Occipital lobe (tissue), 3 donors: ENCODE measurements at places on chromosomes 4 and X.
A peak's percentile ranks its signal among the peaks of the same experiment; 100 is the strongest.

- no peak for DNase-seq
These were observed 796.6 kb upstream of the POU3F4 start for GRCh38 chrX:82711457-82711856.

GRCh38 chr4:36313301-36313700, 31.9 kb downstream of the DTHD1 start:
- DNase-seq = no peak

- DNase-seq = no peak
These were observed 192.4 kb upstream of the AR start for GRCh38 chrX:67351411-67351810.

DNA sequence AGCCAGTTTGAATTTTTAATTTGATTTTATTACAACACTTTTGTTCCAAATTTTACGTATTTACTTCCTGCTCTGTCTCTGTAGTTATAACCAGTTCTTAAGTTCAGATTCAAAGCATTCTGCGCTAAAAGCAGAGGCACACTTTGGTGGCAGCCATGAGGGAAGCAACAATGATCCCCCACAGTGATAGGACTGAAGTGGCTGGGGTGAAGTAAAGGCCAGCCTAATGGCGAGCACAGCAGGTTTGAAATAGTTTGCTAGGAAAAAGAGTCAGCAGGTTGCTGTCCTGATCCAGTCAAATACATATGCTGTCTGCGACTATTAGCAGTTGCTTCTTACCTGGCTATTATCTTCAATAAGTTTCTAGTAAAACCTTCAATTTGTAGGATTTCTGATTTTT, 176.3 kb downstream of the RPA4 start:
- DNase-seq = no peak

DNA sequence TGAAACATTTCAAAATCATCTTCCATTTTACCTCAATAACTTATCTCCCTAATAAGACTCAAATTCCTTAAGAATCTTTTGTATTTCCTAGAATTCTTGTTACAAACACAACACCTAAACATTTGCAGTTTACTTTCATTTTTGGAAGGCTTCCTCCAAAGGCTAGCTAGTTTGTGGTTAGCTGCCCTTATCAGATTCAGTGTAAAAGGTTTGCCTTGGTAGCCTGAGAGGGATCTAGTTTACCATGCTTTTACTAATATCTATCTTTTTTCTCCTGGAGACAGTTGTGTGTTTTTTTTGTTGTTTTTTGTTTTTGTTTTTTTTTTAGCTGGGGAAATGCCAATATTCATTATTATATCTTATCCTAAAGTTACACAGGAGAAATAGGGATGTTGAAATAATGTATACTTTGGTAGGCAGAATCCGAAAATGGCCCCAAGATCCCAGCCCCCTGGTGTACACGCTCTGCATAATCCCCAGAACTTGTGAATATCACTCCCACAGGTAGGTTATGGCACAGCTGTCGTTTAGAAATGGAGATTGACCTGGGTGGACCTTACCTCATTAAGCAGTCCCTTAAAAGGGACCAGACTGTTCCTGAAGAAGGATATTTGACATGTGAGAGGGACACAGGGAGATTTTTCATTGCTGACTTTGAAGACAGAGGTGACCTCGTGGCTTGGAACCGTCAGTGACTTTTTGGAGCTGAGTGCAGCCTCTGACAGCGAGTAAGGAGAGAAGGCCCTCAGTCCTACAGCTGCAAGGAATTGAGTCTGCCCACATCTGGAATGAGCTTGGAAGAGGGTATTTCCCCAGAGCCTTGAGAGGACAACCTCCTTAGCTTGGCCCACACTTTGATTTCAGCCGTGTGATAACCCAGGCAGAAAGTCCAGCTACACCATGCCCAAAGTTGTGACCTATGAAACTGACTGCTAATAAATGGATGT, 33.4 kb downstream of the SEPTIN11 start:
- no peak for DNase-seq

GRCh38 chrX:33285550-33285949, 74.2 kb upstream of the DMD start:
- no peak for DNase-seq

GRCh38 chr4:182880387-182881356, 36.5 kb downstream of the DCTD start:
- DNase-seq = peak; percentile 10

DNA sequence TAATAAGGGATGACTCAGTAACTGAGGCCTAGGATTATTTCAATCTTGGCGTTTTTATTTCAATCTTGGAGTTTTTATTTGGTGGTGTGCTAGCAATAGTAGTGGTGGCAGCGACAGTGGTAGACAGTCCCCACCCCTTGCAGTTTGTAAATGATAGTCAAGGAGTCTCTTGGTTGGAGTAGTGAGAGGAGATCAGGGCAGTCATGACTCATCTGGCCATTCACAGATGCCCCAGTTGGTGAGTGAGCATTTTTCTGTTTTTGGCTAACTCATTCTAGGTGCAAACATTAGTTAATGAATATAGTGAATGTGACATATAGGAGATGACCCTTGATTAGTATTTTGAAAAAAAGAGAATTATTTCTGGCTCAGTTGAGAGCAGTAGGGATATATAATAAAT, 93.5 kb upstream of the ADAD1 start:
- no peak for DNase-seq

DNA sequence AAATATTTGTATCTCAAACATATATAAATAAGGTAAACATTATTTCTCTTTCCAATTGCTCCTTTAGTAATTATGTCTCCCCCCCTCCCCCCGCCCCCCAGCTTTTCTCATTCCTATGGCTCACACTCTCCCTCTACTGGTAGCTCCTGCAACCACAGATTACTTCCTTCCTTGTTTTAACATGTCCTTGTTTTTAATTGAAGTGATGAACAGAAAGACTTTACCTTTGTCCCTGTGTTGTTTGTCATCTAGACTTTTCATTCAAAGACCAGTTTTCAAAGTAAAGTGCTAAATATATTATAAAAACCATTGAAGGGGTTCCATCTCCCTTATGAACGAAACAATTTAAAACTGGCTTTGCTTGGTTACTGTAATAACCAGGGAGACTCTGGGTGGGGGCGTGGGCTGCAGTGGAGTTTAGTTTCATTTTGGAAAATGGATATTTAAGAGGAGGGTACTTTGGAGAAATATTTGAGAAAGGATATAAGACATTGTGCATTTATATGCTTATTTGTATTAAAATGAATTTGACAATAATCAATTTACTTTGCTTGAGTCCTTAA, 352.9 kb downstream of the RAPGEF2 start:
- DNase-seq = no peak

DNA sequence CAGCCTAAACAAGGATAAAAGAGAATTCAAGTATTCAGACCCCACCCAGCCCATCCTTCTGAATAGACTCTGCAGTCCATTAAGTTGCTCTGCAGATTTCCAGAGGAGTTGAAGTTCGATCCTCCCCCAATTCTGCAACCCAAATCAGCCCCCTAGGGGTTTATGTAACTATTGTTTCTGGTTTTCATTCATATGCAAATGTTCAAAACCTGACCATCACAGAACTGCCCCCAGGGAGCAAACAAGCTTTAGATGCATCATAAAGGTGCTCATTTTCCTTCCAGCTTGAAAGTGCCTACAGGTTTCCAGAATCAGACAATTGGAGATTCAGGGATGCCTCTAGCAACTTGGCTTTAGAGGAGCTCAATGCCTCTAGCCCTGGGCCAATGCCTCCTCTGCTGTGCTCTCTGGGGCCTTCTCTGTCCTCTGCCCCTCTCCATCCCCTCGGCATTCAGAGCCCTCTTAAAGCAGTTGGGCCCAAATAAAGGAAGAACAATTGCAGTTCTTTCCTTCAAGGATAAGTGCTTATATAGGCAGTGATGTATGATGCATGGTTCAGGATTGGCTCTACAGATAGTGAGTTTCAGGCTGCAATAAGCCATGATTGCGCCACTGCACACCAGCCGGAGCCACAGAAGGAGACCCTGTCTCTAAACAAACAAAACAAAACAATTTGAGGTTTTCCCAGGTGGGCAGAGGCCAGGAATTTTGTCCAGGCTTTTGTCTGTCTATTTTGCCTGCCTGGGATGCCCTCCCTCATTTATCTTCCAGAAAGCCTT, 23.5 kb upstream of the SPINK2 start:
- DNase-seq = no peak

GRCh38 chr4:120008957-120009356, 57.7 kb downstream of the MAD2L1 start:
- no peak for DNase-seq

DNA sequence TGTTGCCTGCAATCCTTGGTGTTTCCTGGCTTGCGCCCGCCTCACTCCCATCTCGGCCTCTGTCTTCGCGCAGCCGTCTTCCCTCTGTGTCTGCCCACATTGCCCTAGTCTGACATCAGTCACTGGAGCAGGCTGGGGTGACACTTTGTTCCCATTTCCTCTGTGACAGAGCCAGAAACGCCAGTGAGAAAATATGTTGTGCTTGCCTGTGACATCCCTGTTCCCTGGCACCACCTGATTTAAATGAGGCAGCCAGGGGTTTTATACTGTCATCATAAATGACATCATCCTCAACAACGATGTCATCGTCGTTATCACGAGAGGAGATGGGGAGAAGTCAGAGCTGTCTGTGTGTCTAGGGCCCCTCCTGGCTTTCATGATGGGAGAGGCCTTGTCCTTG, 29.1 kb downstream of the ZNF185 start:
- no peak for DNase-seq

DNA sequence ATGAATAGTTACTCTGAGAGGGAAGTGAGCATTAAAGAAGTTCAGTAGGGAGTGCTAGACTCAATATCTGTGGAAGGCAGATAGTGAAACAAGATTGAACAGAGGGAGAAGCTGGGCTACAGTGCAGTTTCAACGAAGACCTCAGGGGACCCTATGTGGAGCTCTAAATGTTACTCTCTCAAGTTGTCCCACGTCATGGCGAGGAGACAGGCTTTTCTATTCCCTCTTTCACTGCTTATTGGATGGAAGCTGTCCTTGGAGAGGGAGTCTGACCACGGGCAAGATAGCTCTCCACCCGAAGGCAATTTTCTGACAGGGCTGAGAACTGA, 42.3 kb upstream of the CCSER1 start:
- no peak for DNase-seq

DNA sequence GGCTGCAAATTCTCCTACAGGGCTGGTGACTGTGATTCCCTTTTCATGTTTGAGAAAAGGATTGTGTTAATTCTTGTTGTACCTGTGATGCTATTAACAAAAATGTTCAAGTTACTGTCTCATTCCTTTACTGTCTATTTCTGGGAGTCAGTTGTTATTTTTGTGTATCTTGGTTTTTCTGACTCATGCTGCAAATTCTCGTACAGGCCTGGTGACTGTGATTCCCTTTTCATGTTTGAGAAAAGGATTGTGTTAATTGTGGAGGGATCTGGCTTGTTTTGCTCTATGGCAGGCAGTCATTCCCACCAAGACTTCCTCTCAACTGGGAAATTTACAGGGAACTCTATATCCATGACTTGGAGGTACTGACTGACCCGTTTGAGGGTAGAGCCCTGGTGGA, 693.4 kb upstream of the INTU start:
- no peak for DNase-seq

DNA sequence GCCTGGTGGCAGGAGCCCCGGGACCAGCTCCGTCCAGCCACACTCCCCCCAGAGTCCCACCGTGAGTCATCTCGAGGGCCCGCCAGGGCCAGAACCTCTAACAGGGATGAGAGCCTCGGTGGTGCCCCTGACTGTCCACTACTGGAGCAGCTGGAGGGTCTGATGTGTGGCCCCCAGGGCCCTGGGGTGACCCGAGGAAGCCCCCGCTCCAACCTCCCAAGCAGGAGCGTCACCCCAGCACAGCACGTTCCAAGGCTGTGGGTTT, 135.9 kb upstream of the NKX1-1 start:
- no peak for DNase-seq

DNA sequence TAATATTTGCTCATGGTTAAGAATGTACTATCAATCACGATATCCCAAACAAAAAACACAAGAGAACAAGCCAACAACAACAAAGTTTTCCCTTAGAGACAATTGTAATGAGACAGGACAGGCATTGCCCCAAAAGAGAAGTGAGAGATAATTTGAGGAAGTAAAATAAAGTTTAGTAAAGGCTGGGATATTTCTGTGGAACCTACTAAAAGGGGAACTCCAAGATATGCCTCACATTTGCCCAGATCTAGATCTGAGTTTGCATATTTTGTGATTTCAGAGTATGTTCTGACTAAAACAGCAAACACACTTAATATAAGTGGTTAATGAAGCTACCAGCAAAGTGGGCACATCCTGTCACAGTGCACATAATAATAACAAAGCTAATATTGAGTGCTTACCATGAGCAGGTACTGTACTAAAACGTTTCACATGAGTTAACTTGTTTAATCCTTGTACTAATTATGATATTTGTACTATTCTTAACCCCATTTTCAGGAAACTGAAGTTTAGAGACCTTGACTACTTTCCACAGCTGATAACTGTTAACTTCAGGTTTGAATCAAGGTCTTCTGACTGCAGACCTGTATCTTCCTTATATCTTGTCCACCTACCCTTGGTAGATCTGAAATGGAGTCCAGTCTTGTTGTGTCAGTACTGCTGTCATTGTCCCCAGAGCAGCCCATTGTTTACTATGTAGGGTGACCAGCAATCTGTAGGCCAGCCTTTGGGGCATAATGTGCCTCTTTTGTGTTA, 26.0 kb upstream of the BMP2K start:
- DNase-seq = no peak

GRCh38 chrX:41352329-41352838, 18.4 kb downstream of the DDX3X start:
- DNase-seq = no peak

GRCh38 chr4:169761846-169762245, 4.1 kb upstream of the HPF1 start:
- no peak for DNase-seq

DNA sequence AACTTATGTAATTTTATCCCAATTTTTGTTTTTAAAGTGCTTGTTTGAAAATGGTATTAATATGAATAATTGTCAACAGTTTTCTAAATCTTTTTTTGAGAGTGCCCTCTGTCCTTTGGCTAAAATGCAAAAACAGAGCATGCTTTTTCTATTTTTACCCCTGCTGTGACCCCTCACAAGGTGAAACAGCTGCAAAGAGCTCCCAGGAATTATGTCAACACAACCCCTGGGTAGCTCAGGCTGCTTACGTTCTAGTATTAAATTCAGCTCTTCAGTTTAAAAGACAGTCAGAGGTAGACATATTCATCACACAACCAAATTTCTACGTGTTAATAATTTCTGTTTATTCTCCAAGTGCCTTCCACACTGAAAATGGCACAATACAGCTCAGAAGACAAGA, 367.5 kb downstream of the PRDM5 start:
- no peak for DNase-seq

GRCh38 chr4:126213996-126214395, 899.2 kb downstream of the FAT4 start:
- no peak for DNase-seq

GRCh38 chr4:65798498-65799127, 128.3 kb upstream of the EPHA5 start:
- DNase-seq = no peak

DNA sequence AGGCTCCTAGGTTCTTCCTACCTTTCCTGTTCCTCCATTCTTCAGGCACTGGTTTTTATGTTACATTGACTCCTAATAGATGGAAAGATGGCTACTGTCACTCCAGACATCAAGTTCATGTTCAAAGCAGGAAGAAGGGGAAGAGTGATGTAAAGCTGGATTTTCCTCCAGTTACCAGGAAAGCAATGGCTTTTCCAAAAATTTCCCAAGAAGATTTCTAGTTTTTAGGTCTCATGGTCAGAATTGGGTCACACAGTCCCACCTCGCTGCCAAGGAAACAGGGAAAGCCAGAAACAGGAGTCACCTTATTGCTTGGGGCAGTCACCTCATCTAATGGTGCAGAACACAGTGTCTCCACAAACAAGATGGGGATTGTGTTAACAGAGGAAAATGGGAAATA, 21.5 kb downstream of the RXFP1 start:
- DNase-seq = no peak

GRCh38 chr4:152682143-152682941, 2.5 kb upstream of the TMEM154 start:
- no peak for DNase-seq
